ENCODE measurements at places on chromosomes 5 and 9. TPM values are rescaled to one million over a fixed set of nuclear protein-coding genes. Genes with fewer than 3 reads are reported as not detected.

The GPR151 gene
- not detected for total RNA-seq

The PHPT1 gene
- total RNA-seq = 134 TPM

The UBE2QL1 gene
- 0.77 TPM for total RNA-seq

The GAS1 gene
- total RNA-seq = 0.14 TPM

The NUTM2F gene
- total RNA-seq = not detected

The PCDHA6 gene
- not detected for total RNA-seq

The S1PR3 gene
- 3.4 TPM for total RNA-seq

The TIGD6 gene
- 2.5 TPM for total RNA-seq

The AK1 gene
- 18.0 TPM for total RNA-seq

The SAXO1 gene
- not detected for total RNA-seq

The SOHLH1 gene
- total RNA-seq = not detected

The GNG10 gene
- 30.9 TPM for total RNA-seq

The NDST1 gene
- 3.9 TPM for total RNA-seq

The PTGES gene
- 0.09 TPM for total RNA-seq

The PTPRD gene
- total RNA-seq = not detected

The PDLIM4 gene
- 0.72 TPM for total RNA-seq

The ARSI gene
- not detected for total RNA-seq

The SUB1 gene
- 404 TPM for total RNA-seq

The FAXDC2 gene
- total RNA-seq = not detected

The SPATA31E1 gene
- not detected for total RNA-seq

The PCDHGB5 gene
- 0.43 TPM for total RNA-seq

The IL7R gene
- total RNA-seq = 64.1 TPM

The IFNA21 gene
- not detected for total RNA-seq

The CDKN2B gene
- total RNA-seq = 0.33 TPM

All from activated CD4-positive, alpha-beta T cell treated with anti-CD3 and anti-CD28 coated beads, Interleukin-2, amount 10 ng/mL, durations not matched to agents 24 days and 14 days (primary cell).